CMK (cell line): ENCODE measurements at places on chromosomes 13 and 19.

- DNase-seq: no peak
Measured at GRCh38 chr19:15859187-15859586, 38.7 kb downstream of the CYP4F2 start.

DNA sequence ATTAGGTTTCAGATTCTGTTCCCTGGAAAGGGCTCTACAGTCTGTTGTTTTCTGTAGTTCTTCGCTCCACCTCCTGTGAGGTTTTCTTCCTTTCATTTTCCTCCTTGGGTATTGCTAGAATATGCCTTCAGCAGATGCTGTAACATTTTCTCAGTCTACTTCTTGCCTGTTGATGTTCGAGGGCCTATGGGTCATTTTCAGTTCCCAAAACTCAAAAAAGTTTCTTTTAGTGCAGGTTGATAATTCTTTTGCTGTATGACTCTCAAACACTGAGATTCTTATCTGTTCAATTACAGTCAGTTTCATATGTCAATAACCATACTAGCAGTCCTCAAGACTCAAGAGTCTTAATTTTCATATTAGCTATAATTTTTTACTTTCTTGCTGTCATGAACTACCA is 268.3 kb downstream of the RFC3 start:
- no peak for DNase-seq

DNA sequence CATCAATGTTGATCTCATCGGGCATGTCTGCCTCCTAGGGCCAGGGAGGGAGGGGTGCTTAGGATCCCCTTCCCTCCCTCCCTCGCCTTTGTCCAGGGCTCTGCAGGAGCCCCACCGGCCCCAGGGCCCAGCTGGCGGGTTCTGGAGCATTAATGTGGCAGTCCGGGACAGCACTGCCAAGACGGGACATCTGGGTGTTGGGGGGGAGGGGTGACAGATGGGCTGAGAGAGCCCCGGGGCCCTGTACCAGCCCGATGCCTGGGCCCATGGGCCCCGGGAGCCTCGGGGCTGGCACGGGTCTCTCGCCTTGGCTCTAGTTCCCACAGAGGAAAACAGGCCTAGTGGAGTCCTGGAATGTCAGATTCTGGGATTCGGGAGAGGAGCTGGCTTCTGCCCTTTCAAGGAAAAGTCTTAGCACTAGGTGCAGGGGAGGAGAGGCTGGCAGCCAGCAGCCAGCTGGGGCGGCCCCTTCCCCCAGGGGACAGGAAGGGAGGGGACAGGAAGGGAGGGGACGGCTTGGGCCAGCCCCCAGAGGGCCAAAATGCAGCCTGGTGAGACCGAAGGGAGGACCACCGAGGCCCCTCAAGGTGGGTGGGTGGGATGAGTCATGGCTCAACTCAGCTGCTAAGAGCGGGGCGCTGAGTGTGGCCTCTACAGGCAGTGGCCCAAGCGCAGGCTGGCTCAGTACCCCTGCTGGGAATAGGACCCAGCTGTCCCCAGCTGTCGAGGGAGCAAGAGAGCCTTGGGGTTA is 3.1 kb downstream of the PPP1R14A start:
- no peak for DNase-seq

- DNase-seq: no peak
Measured at GRCh38 chr13:34025746-34026145, 207.8 kb downstream of the RFC3 start.

- DNase-seq: no peak
Measured at GRCh38 chr13:55652657-55653056, 1488.1 kb upstream of the PRR20A start.

- no peak for DNase-seq
Measured at GRCh38 chr19:16327501-16327900, 2.9 kb downstream of the KLF2 start.

DNA sequence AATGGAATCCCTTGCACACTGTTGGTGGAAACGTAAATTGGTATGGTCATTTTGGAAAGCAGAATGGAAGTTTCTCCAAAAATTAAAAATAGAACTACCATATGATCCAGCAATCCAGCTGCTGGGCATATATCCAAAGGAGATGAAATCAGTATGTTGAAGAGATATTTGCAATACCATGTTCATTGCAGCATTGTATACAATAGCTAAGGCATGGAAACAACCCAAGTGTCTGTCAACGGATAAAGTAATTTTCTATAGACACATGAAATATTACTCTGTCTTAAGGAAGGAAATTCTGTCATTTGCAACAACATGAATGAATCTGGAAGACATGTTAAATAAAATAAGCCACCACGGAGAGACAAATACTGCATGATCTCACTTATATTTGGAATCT is 124.7 kb downstream of the GPC5 start:
- DNase-seq: no peak

- DNase-seq: no peak
Measured at GRCh38 chr19:15587663-15588062, 27.4 kb upstream of the CYP4F8 start.
